ENCODE measurements at places on chromosomes 2 and 18. TPM values are rescaled to one million over a fixed set of nuclear protein-coding genes. Genes with fewer than 3 reads are reported as not detected.

Gene HMSD
- total RNA-seq: under 0.01 TPM

Gene CRYBA2
- total RNA-seq: not detected

Gene STARD6
- not detected for total RNA-seq

Gene GAREM1
- total RNA-seq: 5.0 TPM

- DNase-seq: no peak
Measured at GRCh38 chr2:31107591-31108300, 30.5 kb downstream of the GALNT14 start.

- DNase-seq: no peak
Measured at GRCh38 chr2:191499874-191500565, 177.9 kb upstream of the NABP1 start.

DNA sequence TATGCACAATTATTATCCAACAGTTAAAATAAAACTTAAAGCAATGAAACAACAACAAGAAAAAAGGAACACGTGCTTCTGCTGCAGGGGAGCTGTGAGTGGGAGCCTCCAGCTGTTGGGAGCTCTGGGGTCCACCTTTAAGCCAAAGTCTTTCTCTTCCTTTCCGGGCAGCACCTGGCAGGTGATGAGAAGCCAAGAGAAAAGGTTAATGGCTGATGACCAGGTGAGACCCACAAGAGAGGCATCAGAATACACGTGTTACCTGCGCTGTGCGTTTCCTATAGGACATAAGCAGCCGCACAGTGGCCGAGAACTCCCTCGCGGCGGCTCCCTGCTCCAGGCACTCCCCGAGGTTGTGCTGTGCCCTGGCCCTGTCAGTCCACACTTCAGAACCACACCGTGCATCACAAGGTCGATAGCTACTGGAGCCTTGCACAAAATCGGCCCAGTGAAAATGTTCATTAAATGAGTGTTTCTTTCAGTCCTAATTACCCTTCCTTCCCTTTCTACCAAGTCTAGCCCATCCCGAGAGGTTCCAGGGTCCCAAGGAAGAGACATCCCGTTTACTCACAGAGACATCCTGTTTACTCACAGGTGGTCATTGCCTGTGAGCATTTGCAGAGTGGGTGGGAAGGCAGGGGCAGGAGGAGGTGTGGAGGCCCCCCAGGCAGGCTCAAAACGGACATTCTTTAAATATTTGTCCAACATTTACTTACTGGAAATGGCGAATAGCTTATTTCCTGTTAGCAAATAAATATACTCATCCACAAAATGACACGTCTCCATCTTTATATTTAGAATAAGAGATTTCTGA, 44.9 kb upstream of the ASB18 start:
- DNase-seq: no peak

DNA sequence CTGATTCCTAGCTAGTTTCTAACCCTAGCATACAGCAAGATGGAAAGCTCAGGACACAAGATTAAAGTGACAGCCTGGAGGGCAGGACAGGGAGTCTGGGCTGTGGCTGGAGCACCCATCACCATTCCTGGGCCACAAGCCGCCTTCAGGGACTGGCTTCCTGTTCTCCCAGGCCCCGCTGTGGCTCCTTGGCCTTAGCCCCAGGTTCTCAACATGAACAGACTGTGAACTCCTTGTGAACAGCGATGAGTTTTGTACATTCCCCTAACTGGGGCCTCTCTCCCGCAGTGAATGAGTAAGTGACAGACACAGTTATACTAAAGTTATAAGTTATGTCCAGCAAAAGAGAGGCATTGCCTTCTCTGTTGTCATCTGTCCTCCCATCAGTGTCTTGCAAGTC, 35.9 kb upstream of the SLC14A1 start:
- peak; percentile 68 for DNase-seq
